Mesenteric fat pad (tissue), 1 donor: ENCODE measurements at places on chromosomes 4 and X. TPM values are rescaled to one million over a fixed set of nuclear protein-coding genes. Genes with fewer than 3 reads are reported as not detected.

The SPP1 gene
- total RNA-seq = 636 TPM

The PDGFC gene
- total RNA-seq = 26.8 TPM

The MAGEA3 gene
- total RNA-seq = not detected

The CWH43 gene
- total RNA-seq = not detected

The PRDM8 gene
- total RNA-seq = 2.6 TPM

The CLDN22 gene
- total RNA-seq = not detected

The ADGRL3 gene
- 5.9 TPM for total RNA-seq

The PNMA6A gene
- total RNA-seq = 2.5 TPM

GRCh38 chr4:174080361-174080760 lies 203.1 kb downstream of the FBXO8 start:
- DNase-seq = no peak

- DNase-seq = no peak
These were observed 113.5 kb downstream of the VSIG4 start for GRCh38 chrX:65926095-65927019.

DNA sequence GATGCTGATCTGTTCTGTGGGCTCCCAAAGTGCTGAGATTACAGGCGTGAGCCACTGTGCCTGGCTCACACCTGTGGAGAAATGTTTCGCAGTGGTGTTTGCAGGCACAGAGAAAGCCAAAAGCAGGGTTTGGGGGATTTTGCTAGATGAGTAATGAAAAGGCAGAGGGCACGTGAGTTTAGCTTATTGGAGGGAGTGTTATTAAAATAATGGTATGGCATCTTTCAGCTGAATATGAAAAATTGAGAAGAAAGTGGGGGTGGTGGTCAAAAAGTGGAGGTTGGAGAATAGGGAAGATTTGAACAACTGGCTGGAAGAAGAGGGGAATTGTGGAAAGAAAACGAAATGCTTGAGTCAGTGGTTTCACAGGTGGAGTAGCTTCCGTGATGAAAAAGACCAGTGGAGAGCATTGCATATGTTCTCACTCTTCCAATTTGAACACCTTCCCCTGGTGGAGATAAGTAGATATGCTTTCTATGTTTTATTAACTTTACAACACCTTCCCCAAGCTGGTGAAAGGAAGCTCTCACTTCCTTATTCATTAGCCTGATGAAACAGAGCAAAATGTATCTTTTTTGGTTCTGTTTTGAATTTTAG lies 1.1 kb upstream of the CHST7 start:
- DNase-seq = no peak

- DNase-seq = no peak
These were observed 33.6 kb downstream of the LNX1 start for GRCh38 chr4:53557669-53558064.

- DNase-seq = no peak
These were observed 128.7 kb downstream of the MSL3 start for GRCh38 chrX:11886745-11887144.

DNA sequence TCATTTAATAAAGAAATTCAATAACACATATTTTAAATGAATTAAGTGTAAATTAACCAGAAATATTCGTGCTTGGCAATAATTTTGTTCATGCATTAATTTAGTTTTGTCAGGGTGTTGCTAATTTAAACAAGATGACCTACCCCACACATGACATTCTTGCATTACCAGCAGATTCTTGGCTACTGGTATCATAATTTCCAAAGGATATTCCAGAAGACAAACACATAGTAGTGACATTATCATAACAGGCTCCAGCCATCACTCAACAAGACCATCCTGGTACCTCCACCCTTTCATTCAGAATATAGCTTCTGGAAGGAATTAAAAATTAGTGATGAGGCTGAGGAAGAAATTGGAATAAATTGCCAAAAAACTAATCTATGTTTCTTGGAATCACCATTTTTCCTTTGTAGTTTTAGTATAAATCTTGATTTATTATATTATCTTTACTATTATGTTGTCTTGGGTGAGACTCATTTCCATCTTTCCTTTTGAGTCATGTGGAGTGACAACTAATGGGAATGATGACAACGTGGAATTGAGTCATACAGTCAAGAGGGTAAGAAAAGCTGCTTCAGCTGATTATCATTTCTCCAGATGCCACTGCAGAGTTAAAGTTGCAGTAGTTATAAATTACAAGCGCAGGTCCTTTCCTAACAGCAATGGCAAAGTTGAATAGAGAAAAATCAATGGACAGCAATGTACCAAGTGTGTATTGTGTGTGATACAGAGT lies 30.9 kb upstream of the HHIP start:
- DNase-seq = no peak

- no peak for DNase-seq
These were observed 71.1 kb downstream of the MID1 start for GRCh38 chrX:10549280-10549679.

GRCh38 chrX:118963159-118963558 lies 11.3 kb upstream of the LONRF3 start:
- no peak for DNase-seq

GRCh38 chrX:108417257-108417656 lies 21.0 kb downstream of the COL4A6 start:
- no peak for DNase-seq

DNA sequence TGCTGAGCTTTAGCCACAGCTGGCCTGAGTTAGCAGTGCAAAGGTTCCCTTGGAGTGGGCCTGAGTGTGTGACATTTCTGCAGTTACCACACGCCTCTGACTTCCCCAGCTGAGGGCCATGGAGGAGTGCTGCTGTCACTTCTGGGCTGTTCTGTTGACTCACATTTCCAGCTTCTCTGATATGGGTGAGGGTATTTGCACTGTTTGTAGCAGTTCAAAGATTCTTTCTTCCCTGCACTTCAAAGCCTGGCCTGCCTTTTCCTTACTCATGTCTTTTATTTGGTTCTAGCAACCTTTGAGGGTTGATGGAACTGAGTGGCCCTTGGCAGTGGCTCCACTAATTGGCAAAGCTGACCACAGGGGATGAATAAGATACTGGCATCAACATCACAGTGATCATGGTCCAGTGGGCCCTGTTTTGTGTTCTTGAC lies 26.4 kb upstream of the SCML1 start:
- DNase-seq = no peak

DNA sequence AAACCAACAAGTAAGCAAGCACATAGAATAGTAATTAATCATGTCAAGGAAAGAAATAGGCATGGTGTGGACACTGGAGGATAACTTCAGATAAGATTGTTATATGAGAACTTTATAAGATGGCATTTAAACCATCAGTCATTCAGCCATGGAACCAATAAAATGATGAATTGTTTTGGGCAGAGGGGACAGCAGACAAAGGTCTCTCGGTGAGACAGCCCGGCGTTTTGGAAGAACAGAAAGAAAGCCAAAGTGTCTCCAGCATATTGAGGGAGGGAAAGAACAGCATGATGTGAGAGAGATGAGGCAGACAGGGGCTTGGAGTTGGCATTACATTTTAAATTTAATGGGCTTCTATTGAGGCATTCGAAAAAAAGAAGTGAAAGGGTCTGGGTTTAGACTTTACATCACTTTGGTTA lies 883 bp upstream of the PPM1K start:
- no peak for DNase-seq

DNA sequence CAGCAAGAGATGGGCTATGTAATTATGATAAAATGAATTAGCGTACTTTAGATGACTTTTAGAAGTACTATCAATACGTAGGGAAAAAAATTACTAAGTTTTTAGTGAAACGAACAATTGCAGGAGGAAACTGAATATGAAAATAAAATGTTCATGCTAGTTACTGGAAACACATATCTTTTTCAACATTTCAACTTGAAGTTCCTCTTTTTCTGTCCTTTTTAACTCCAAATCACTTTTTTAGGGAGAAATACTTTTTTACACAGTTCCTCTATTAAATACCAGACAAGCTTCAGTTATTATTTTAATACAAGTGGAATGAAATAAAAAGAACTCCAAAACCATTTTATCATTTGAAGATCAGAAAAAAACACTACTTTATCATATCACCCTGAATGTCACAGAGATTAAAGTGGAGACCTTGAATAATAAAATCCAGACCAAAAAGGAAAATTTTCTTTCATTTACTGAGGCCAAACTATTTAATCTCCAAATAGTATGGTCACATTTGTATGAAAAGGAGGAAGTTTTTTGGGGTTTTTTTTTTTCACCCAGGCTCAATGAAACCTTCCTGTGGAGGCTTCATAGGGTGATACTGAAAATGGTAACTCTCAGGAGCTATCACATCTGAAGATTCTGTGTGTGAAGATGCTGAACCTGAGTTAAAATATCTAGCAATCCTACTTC lies 306.2 kb downstream of the INPP4B start:
- DNase-seq = no peak

DNA sequence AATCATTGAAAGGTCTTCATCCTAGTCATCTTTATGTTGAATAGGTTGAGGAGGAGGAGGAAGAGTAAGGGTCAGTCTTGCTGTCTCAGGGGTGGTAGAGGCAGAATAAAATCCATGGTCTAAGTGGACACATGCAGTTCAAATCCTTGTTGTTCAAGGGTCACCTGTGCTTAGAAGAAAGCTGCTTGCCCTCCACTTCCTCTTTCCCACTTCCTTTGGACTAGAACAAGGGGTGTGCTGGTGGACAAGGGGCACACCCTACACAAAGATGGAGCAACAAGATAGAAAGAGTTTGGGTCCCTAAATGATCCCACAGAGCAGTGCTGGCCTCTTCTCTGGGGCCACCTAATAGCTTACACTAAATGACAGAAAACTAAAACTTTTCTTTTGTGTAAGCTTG lies 47.9 kb downstream of the HSD17B13 start:
- DNase-seq = no peak

DNA sequence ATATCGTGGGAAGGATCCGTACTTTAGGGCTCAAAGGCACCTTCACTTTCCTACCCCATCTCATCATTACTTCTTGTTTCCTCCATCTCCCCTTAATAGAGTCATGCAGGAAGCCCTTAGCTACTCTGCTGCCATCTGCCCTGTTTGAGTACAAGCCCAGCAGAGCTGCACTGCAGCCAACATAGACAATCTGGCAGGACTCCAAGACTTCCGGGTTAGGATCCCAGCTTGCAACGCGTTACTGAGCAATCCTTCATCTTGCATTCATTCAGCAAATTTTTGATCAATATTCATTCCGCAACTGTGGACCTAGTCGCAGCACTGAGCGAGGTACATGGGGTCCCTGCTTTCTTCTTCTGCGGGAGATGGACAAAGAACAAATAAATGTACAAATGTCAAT lies 344.9 kb downstream of the BCOR start:
- DNase-seq = no peak

DNA sequence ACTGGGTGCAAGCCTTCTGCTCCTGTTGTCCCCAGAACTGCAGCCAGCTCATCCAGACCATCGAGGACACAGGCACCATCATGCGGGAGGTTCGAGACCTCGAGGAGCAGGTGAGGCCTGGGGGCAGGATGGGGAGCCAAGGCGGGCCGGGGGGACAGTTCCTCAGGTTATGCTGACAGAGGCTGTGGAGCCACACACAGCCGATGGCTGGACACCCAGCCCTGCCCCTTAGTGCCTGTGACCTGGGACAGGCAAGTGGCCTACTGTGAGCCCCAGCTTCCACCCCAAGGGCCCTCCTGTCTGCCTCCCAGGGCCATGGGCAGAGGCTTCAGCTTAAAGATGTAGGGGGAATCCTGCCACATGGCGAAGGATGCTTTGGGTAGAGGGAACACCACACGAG lies 14.3 kb downstream of the CCDC22 start:
- DNase-seq = no peak

- DNase-seq = no peak
These were observed 217.4 kb downstream of the DCTD start for GRCh38 chr4:182699795-182700194.

- no peak for DNase-seq
These were observed 95.1 kb downstream of the USP9X start for GRCh38 chrX:41180194-41180908.
